Stimulated activated CD4-positive, alpha-beta T cell treated with anti-CD3 and anti-CD28 coated beads, Interleukin-4, amount 100 ng/mL, for 24 hours (primary cell): ENCODE measurements at places on chromosomes 1 and 21.

DNA sequence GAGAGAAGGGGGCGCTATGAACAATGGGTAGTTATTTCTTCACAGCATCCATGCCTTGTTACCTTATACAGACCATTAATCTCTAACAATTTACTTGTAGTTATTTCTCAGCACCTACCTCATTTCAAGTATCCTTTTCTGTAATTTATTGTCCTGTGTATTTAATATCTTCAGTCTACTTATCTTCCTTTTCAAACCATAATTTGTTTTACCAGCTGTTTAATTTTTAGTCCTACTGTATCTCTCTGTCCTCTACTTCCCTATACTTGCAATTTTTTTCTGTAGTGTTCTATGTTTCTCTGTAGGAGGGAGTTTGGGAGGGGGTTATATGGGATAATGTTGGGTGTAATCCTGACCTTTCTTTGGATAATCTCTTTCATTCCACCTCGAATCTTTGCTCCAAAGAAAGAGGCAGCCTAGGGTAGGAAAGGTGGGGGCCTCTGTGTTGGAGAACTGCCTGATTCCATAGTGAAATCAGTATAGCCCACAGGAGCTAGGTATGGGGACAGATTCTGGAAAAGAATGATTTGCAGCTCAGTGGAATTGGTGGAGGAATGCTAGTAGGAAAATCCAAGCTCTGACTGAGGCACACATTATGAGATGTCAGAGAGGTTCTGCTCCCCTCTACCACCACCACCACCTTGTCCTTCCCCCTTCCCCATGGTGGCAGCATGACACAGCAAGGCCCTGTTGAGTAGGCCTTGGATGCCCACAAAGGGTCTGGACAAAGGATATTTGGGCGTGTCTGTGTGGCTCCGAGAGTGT lies 642 bp downstream of the MLLT11 start:
- DNase-seq: no peak

- DNase-seq: no peak
Observed at GRCh38 chr1:160577671-160578070, 1.6 kb downstream of the CD84 start.

- no peak for DNase-seq
Observed at GRCh38 chr1:223445402-223445801, 52.2 kb downstream of the CCDC185 start.

DNA sequence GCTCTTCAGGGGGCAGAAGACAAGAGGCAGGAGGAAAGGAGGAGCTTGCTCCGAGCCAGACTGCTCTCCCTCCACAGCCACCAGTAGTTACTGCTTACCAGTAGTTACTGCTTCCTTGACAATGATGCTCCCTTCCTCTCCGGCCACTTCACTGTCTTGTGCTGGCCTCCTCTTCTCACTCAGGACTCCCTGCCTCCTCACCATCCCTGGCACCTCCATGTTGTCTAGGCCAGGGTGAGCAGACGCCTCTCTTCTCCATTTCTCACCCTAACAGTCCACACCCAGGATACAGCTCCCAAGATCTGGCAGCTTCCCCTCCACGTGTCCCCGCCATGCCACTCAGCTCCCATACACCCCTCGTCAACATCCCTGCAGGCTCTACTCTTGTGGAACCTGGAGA lies 82.4 kb upstream of the TLR5 start:
- DNase-seq: no peak

DNA sequence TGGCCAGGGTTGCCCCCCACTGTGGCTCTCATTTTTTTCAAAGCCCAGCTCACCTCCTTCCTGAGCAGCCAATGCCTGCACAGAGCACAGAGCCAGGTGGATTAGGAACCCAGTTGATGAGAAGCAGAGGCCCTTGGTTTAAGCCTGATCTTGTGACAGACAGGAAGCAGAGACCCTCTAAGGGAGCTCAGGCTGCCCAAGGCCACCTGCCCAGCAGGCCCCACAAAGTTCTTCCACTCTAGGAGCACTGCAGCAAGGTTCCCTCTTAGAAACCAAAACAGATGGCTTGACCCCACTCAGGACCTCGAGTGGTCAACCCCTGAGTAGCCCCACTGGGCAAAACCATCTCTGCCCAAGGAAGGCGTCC lies 25.5 kb upstream of the PRSS38 start:
- DNase-seq: no peak

GRCh38 chr1:94384485-94385265 lies 33.5 kb upstream of the ABCD3 start:
- no peak for DNase-seq

DNA sequence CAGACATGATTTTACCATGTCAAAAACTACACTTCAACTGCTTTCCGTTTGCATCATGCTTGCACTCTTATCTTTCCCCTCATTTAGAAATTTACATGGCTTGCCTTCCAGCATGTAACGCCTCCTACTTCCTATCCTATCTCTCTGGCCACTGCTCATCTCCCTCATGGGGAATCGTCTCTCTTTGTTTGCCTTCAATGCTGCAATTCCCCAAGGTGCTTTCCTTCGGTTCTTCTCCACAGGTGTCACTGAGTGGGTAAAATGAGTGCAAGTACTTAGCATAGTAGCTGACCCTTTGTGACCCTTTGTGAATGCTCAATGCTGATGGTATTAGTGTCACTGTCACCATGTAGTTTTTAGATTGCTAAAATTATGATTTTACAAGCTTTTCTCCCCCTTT lies 63.1 kb downstream of the APP start:
- no peak for DNase-seq

DNA sequence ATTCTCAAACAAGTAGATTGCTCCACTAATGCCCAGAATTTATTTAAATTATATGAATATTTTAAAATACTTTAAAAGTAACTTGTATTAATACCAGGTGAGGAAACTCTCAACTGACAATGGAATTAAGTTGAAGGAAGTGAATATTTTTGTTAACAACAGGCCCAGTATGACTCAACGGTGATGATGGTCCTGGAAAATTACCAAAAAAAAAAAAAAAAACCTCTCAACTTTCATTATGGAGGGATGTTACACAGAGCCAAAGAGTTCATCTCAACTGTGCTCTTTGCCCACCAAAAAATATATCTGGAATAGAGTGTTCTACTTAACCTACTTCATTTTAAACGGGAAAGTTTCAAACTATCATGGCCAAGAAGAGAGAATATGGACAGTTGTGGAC lies 28.3 kb downstream of the CFH start:
- DNase-seq: no peak

- no peak for DNase-seq
Observed at GRCh38 chr1:5949085-5949760, 43.0 kb downstream of the NPHP4 start.

GRCh38 chr1:63843010-63843409 lies 69.2 kb downstream of the ROR1 start:
- no peak for DNase-seq

GRCh38 chr1:246008363-246008831 lies 498.7 kb downstream of the SMYD3 start:
- no peak for DNase-seq
